Karpas-422 (cell line): ENCODE measurements at places on chromosomes 4 and X.

DNA sequence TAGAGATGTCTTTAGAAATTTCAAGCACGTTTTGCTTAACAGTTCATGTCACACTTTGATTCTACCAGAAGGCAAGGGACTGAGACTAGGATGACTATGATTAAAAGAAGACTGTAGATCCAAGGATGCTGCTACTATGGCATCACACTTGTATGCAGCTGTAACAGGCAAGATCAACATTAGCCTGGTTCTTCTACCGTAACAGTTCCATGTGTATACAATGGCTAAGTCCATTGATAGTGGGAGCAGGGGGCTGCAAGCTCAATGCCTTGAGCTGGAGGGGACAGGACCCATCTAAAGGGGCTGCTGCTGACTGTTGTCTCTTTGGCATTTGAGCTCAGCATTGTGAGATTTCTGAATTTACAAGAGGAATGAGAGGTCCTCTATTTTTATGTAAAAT is 212.0 kb downstream of the APBB2 start:
- DNase-seq, result no peak

GRCh38 chr4:2243681-2244380 is 1.9 kb upstream of the HAUS3 start:
- peak; percentile 72 for DNase-seq

GRCh38 chrX:84479086-84479485 is 23.2 kb downstream of the HDX start:
- no peak for DNase-seq

GRCh38 chrX:136347706-136348105 is 46.9 kb downstream of the ADGRG4 start:
- DNase-seq, result no peak

GRCh38 chr4:53931461-53931961 is 132.9 kb downstream of the CHIC2 start:
- DNase-seq, result no peak

GRCh38 chr4:24054910-24055309 is 165.1 kb upstream of the PPARGC1A start:
- DNase-seq, result no peak

DNA sequence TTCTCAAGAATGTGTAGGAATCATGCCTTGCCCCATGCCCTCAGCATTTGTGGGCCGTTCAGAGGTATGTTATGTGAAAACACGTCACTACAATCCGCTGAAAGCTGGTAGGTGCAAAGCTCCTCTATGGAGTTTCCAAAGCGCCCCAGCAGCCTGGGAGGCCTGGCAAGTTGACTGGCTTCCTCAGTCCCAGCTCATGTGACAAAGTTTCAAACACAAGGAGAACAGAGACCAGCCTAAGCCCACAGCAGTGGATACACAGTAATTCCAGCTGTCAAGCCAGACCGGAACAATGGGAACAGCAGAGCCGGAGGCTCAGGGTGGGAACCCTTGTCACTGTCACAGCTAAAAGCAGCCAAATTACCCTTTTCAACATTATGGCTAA is 33.5 kb downstream of the NAT8L start:
- no peak for DNase-seq

DNA sequence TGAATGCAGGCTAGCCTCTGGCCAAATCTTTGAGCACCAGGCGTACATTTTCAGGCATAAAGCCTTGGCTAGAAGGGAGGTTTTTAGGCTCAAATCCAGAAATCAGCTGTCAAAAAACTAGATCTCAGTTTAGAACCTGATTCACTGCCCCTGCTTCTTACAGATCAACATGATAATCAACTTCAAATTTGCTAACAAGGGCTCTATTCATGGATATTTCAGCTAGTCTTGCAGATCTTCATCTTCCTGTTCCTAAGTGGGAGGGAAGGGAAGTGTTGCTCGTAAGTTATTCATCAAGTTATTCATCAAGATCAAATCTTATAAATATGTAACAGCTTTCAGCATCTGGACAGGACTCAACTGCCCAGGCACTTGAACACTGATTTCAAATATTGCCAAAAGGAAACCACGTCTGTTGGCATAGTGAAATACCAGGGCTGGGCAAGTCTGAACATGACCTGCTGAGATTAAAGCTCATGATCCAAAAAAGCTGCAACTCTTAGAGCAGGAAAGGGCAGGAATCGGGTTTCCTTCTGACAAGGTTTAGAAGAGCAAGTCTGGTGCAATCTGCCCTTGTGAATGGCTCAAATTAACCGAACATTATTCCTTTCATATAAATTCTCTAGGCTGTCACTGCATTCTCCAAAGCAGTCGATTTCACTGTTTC is 200.3 kb downstream of the PDGFC start:
- DNase-seq, result no peak

DNA sequence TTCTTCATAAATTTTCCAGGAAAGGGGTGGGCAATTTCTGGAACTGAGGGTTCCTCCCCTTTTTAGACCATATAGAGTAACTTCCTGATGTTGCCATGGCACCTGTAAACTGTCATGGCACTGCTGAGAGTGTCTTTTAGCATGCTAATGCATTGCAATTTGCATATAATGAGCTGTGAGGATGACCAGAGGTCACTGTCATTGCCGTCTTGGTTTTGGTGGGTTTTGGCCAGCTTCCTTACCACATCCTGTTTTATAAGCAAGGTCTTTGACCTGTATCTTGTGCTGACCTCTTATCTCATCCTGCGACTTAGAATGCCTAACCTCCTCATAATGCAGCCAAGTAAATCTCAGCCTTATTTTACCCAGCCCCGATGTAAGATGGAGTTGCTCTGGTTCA is 577.8 kb downstream of the NLGN4X start:
- DNase-seq, result no peak

DNA sequence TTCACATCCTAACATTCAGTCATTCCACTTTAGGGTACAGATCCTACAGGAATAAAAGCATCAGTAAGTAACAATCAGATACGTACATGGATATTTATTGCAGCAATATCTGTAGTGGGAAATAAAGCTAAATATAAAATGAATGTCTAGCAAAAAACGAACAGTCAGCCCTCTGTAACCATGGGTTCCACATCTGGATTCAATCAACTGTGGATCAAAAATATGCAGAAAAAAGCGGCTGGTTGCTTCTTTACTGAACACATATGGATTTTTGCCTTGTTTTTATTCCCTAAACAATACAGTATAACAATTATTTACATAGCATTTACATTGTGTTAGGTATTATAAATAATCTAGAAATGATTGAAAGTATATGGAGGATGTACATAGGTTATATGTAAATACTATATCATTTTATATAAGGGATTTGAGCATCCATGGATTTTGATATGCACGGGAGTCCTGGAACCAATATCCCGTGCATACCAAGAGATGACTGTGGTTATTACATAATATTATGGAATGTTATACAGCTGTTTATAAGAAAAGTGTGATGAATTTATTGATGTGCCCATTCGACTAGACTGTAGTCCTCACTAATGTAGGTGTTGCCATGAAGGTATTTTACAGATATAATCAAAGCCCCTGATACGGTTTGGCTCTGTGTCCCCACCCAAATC is 132.8 kb downstream of the ARHGEF9 start:
- DNase-seq, result no peak

DNA sequence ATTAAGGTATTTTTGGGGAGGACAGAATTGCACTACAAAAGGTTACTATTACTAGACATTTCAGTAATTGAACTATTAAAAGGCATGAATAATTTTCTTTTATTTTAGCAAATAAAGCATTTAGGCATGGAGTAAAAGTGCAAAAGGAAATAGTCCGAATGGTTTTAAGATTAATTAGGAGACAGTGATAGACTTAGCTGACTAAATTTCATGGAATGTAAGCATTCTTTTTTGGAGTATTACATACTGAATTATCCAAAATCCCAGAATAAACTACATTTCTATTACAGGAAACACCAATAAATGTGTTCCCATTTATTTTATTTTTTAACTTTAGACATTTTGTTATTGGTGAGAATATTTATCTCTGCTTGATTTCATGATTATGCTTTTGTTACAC is 30.7 kb upstream of the MAP9 start:
- DNase-seq, result no peak

DNA sequence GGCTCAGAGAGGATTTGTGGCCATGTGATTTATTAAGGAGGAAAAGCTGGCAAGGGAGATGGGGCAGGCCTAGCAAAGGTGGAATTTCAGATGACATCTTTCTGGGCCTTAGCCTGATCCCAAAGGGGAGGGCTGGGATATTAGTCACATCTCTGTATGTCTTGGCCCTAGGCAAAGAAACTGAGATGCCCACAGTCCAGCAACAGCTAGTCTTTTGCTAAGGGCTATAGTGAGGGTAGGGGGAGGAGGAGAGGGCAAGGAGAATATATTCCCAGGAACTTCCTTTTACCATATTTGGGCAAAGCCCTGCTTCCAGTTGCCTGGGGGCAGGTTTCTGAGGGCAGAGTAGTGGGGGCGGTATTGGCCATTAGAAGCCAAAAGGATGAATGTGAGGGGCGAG is 209.8 kb upstream of the NR3C2 start:
- peak; percentile 14 for DNase-seq

GRCh38 chr4:110074570-110074969 is 123.8 kb downstream of the ELOVL6 start:
- no peak for DNase-seq

GRCh38 chr4:25993395-25994185 is 79.6 kb downstream of the SMIM20 start:
- peak; percentile 87 for DNase-seq

DNA sequence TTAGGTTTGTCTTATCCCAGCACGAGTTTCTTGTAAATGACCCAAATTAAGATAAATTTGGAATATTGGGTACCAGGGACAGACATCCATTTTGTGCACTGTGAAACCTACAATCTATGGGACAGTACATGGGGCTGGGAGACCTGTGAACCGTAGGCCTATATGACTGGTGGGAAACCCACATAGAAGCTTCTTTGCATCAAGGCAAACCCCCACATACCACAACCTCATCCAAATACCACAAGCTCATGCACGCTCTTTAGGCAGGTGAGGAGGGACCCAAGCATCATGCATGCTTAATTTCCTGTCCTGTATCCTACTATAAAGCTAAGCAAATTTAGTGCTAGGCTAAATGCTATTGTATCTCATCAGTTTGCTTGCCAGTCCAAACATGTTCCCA is 47.8 kb downstream of the NIPAL1 start:
- DNase-seq, result peak; percentile 38

DNA sequence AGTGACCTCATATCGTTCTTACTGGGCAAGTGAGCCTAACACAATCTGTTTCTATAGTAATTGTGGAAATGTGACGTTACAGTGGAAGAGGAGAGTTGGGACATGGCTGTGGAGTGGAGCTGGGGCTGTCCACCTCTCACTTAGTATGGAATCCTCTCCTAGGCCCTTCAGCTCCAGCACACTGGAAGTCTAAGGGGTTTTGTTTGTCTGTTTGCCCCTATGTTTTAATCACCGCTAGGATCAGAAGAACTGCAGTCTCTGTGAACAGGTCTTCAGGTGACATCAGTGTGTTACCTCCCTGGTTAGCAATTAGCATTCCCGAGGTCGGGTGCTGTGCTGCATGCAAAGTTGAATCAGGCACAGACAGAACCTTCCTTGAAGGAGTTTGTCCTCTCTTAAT is 49.3 kb upstream of the CLDN34 start:
- no peak for DNase-seq

DNA sequence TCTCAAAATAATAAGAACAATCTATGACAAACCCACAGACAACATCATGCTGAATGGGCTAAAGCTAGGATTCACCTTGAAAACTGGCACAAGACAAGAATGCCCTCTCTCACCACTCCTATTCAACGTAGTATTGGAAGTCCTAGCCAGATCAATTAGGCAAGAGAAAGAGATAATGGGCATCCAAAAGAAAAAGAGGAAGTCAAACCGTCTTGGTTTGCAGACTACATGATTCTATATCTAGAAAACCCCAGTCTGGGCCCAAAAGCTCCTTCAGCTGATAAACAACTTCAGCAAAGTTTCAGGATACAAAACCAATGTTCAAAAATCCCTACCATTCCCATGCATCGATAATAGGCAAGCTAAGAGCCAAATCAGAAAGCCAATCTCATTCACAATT is 59.0 kb downstream of the CHM start:
- no peak for DNase-seq

DNA sequence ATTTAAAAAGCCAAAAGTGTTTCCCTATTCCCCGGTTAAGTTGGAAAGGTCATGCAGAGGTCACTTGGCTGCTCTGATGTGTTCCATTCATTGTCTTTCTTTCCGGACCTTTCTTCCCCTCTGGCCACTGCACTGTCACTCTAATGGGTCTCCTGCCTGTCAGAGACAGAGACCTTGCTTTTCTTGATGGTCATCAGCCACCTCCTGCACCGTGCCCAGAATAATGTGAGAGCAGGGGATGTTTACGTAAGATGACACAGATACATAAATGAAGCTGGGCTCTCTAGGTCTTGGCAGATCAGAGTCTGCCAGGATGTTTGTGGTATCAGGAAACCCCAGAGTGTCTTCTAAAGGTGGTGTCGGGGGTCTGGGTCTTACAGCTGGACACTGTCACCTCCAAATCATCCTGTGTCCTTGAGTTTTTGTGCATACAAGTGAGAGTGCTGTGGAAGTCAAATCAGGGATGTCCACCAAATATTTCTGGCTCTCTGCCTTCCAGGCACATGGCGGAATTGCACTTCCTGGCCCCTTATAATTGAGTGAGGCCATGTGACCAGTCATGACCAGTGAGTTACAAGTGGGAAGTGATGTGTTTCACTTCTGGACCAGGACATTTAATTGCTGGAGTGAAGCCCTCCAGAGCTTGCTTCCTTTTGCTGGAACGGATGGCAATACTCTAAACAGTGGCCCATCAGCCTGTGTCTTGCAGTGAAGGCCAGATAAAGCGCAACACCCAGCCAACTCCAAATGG is 130.6 kb upstream of the ATP6AP2 start:
- no peak for DNase-seq

DNA sequence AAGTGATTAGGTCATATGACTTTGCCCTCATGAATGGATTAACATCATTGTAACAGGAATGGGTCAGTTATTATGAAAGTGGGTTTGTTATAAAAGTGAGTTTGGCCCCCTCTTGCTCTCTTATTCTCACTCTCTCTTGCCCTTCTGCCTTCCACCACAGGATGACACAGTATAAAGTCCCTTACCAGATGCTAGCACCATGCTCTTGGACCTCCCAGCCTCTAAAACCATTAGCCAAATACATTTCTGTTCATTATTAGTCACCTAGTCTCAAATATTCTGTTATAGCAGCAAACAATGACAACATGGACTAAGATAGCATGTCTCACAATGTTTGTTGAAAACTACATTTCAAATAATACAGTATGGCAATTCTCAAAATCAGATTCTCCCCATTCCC is 59.7 kb downstream of the RWDD4 start:
- no peak for DNase-seq

DNA sequence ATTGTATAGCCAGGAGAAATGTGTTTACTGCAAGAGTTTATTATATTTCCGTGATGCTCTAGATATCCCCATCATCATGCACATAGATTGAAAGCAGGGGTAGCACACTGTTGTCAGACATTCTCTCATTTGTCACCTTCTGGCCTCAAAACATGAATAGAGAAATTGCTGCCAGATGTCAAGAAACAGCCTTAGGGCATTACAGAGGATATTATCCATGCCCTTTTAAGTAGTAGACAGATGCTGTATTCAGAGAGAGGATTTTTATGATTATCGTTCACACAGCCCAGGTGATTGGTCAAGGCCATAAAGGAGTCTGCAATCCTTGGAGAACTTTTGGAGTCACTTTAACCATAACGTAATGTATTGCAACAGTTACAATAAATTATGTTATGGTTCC is 1961.5 kb upstream of the TENM3 start:
- no peak for DNase-seq
